ENCODE measurements at places on chromosomes 5 and 9.

DNA sequence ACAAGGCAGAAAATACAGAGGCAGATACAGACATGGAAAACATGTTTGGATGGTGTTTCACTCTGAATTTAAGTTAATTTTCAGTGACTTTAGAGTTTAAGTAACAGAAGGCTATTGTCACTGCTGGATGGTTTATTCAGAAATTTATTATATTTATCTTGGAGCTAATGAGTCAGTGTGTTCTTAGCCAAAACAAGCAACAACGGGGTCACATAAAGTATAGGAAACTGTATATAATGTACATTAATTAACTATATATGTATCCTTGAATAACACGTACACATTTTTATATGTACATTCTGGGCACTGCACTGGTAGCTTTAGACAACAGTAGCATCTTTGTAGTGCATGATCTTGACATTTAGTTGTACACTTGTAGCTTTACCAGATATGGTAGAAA lies 30.7 kb downstream of the CYLC2 start:
- no peak for DNase-seq

- no peak for DNase-seq
Measured at GRCh38 chr5:98727686-98728085, 45.8 kb upstream of the RGMB start.

- DNase-seq: no peak
Measured at GRCh38 chr9:116067566-116067965, 86.0 kb upstream of the PAPPA start.

DNA sequence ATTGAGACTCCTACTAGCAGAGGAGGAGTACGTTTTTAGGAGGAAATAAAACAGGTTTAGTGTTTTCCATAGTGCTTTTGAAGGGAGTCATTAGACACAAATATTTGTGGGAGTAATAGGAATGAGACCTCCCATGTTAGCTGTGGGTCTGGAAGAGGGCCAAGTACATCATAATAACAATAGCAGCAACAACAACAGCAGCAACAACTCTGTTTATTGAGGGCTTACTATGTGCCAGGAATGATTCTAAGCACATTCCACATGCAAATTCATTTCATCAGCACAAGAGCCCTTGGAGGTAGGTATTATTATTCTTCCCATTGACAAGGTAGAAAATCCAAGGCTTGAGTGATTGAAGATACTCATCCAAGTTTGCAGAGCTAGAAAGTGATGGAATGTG lies 384.2 kb upstream of the RPS23 start:
- no peak for DNase-seq

DNA sequence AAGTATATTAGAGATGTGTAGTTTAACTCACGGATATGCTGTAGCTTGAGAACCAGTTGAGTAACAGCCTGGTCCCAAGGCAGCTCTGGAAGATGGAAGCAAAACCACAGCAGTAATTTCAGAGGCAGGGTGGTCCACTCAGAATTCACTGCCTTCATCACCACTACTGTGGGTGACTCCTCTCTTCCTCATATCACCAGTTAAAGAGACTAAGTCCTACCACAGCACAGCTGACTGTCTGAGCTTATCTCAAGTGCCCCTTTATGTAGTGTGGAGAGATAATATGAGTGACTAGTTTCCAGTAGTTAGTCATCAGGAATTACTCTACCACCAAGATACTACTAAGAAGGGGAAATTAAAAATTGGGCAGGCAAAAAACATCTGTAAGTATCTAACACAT lies 1571.2 kb upstream of the C9orf72 start:
- DNase-seq: no peak

- peak; percentile 5 for DNase-seq
Measured at GRCh38 chr9:34179213-34180136, 632 bp downstream of the UBAP1 start.

DNA sequence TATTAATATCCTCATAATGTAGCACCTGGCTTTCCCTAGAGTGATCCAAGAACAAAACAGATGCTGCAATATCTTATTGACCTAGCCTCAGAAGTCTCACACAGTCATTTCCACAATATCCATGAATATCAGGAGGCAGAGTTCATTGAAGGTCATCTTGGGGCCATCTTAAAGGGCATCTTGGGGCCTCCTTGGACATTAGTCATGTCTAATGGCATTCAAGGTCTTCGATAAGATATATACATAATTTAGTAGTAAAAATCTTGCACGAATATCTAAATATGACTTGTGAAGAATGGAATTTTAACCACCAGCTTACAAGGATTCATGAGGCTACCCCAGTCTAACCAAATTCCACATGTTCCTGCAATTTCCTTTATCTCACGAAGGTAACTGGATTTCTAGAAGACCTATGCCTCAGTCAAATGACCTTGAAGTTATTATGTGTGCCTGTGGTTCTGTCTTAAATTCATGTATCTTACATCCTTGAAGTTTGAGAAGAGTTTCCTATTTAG lies 163.6 kb upstream of the SPEF2 start:
- DNase-seq: no peak

DNA sequence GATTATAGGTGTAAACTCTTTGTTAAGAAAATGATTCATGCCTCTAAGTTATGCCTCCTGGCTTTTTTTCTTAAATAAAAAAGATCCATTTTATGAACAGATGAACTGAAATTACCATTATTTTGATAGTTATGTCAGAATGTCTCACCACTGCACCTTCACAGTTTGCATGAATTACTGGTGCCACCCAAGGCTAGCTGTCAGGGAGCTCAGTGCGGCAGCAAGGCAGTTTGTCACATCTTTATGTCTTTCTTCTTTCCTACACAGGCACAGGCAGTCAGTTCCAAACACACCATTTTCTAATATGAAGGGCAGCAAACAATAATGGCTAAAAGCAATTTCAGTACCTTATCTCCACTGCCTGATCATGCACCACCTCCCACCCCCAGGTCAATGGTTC lies 147.7 kb downstream of the SREK1 start:
- DNase-seq: no peak

DNA sequence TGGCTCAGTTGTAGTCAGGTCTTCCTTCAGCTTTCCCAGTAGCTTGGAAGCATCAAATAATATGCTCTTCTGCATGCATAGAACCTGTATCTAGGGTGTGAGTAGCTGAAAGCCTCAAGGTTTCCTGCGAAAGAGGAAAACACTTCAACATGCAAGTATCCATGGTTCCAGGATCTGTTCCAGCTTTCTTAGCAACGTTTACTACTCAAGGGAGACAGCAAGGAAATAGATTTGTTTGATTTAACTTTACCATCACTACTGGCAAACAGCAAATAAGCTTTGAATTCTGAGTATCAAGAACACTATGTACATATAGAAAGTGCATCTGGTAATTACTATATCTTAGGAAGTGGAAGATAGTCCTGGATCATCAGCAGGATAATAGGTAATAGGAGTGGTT lies 341.0 kb downstream of the PRR16 start:
- DNase-seq: no peak

DNA sequence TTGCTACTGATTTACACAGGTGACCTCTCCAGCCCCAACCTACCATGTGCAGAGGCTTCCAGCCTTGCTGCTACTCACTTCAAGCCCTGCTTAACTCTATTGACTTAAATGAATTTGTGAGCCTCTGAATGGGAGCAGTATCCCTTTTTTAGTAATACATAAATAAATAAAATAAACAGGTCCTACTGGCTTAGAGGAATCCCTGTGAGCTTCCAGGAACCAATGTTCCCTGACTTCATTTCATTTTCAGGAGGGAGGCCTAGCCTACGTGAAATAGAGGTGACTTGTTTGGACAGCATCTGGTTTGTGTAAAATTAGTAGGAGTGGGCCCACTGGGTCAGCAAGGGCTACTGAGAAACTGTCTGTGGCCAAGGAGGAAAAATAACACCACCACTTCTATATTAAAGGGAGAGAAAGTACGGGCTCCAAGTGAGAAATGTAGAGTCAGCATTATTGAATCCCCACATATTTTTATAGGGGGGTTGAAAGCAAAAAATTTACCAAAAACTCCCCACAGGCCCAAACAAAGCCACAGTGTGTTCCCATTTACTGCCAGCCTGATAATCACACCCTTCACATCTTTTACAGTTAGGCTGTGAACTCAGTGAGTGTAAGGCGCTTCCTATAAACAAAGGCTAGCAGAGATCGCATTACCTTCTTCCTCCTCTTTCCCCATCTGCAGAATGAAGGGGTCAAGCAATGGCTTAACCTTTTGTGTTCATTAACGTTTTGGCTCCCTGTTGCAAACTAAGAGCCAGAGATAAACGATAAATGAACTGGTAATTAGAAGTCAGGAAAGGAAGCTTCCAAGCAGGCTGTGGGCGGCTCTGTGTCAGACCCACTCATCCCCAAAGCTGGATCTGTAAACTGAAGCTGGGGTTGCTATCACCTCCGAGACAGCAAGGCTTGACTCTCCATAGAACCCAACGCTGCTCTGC lies 138.8 kb upstream of the LIFR start:
- DNase-seq: no peak

GRCh38 chr5:96595300-96596090 lies 66.7 kb upstream of the CAST start:
- no peak for DNase-seq

DNA sequence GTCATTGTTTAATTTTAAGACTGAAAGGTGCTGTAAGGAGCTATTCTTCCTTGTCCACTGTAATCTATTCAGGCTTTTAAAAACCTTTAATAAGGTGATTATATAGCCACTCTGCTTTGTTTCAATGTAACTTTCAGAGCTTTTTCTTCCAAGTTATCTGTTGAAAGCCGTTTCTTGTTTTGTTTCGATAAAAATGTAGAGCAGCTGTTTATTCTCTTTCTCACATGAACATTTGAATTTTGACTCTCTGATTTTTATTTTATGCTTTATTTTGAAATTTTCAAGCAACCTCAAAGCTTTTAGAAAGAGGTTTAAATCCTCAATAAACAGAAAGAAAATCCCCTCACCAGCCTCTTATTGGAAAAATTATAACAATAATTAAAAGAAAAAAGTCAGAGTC lies 47.2 kb downstream of the CPEB4 start:
- no peak for DNase-seq

GRCh38 chr5:165003283-165003682 lies 1497.9 kb downstream of the MAT2B start:
- no peak for DNase-seq

GRCh38 chr5:30968971-30969370 lies 224.5 kb upstream of the CDH6 start:
- no peak for DNase-seq

- DNase-seq: no peak
Measured at GRCh38 chr5:43155394-43156096, 34.8 kb downstream of the ZNF131 start.

GRCh38 chr9:7137571-7137970 lies 379.8 kb downstream of the KDM4C start:
- DNase-seq: no peak

GRCh38 chr5:173686950-173687349 lies 70.5 kb upstream of the BOD1 start:
- no peak for DNase-seq

DNA sequence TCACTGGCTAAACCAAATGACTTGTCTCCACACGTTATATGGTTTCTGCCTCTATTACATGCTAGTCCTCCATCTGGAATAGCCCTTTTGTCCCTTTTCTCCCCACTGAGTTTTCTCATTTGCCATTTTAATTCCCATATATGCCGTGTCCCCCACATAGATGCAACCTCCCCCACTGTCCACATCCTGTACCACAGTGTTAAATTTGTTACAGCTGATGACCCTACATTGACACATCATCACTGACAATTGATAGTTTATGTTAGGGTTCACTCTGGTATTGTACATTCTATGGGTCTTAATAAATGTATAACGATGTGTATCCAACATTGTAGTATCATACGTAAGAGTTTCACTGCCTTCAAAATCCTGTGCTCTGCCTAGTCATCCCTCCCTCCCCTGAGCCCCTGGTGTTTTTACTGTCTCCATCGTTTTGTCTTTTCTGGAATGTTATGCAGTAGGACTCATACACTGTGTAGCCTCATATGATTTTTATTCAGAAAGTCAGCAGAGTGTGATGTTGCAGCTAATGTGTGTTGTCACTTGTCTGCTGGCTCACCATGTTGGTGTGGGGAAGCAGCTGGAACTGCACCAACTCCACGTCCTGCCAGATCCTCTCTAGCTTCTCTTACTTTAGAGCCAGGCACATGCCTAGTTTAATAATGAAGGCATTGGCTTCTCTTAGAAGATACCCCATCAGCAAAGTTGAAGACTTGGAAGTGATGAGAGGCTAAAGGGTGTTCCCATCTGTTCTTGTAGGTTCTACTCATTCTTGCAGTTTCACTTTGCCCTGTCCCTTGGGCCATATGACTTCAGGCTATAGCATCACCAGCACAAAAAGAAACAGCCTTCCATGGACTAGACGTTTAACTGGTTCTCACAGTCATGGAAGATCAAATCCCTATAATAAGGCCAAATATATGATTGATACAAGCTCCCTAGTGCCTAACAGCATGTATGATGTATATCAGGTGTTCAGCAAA lies 30.2 kb downstream of the LRRC70 start:
- no peak for DNase-seq

- DNase-seq: no peak
Measured at GRCh38 chr9:130368631-130369103, 76.1 kb upstream of the ASS1 start.

- no peak for DNase-seq
Measured at GRCh38 chr5:125424402-125425141, 678.1 kb upstream of the ZNF608 start.

DNA sequence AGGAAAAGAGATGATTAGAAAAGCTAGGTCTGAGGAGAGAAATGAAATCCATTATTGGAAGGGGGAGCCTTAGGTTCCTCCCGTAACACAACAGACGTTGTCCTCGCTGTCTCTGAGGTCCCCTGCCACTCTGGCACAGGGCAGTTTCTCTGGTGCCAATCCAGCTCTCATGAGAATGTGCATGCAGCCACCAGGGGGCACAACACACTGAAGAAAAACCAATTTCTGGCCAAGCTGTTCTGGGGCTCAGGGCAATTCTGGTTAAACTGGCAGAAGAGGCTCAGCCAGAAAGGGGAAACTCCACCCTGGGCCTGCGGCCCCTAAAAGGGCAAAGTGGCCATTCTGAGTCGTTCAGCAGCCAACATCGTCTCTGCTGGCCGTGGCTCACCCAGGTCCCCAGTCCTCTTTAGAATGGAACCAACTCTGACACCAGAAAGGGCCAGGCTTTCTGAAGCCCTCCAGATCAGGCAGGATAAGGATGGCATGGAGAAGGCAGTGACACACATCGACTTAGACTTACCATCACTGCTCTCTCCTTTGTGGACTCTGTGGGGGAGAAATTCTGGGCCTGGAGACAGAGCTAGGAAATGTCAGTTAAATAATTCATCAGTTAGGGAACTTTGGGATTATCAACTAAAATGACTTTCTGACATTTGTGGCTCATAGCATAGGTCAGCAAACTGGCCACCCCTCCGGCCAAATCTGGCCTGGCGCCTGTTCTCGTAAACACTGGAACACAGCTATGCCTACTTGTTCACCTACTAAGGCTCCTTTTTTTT lies 58.5 kb upstream of the GOLPH3 start:
- peak; percentile 54 for DNase-seq

- DNase-seq: peak; percentile 14
Measured at GRCh38 chr9:31347082-31347617, 1037.3 kb upstream of the ACO1 start.
